Pons (tissue), 1 donor: ENCODE measurements at places on chromosomes 5 and 9.

- DNase-seq, result no peak
These were observed 1.6 kb downstream of the GTF3C4 start for GRCh38 chr9:132671620-132672412.

- no peak for DNase-seq
These were observed 40.8 kb downstream of the BICD2 start for GRCh38 chr9:92723801-92724323.

GRCh38 chr5:129771058-129771838 lies 23.4 kb downstream of the MINAR2 start:
- DNase-seq, result peak; percentile 91

DNA sequence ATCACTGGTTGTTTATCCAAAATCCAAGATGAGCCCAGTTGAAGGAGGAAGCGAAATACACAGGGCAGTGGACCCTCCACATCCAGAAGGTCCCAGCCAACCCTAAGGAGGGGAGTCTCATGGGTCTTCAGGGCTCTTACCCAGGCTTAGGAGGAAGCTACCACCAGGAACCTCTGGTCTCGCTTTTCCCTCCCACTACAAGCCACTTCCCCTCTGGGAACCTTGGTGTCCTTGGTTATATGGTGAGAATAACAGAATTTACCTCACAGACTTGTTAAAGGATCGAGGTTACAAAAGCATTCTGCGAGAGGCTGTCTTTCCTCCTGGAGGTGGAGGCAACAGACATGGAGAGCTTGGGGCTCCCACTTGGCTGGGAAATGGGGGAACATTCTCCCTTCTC lies 3.4 kb downstream of the HIGD2A start:
- DNase-seq, result no peak

DNA sequence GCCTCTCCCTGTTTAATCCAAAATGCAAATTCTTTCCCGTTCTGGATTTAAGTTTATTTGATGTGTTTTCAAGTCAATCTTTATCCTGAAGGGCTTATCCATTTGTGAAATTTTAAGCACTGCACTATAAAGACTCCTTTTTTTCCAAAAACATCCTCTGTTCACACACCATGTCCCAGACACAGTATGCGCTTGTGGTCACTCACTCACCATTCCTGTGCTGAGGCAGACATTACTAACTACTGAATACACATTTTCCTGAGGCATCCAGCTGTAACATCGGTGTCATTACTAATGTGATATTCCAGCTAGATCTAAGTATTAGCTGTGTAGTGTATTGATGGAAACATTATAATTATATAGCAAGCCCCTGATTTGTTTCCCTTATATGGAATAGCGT lies 298.4 kb downstream of the KCTD16 start:
- DNase-seq, result no peak

- DNase-seq, result no peak
These were observed 764.9 kb downstream of the DNAH5 start for GRCh38 chr5:13179407-13180087.

DNA sequence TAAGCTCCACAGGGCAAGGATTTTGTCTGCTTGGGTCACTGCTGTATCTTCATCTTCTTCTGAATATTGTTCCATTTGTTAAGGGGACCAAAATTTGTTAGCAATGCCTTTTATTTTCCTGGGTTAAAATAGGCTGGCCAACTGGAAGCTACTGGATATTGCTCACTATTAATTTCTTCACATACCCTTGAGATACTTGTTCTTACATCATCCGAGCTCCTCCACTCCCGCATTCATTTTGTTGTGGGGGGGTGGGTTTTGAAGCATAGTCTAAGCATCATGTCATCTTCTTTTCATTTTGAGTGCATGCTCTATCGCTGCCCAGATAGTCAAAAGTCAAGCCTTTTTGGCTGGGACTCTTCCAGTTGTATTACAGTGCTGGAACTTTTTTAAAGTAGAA lies 42.5 kb upstream of the PIK3R1 start:
- DNase-seq, result no peak

GRCh38 chr5:93557021-93557604 lies 23.9 kb downstream of the NR2F1-AS1 start:
- no peak for DNase-seq

DNA sequence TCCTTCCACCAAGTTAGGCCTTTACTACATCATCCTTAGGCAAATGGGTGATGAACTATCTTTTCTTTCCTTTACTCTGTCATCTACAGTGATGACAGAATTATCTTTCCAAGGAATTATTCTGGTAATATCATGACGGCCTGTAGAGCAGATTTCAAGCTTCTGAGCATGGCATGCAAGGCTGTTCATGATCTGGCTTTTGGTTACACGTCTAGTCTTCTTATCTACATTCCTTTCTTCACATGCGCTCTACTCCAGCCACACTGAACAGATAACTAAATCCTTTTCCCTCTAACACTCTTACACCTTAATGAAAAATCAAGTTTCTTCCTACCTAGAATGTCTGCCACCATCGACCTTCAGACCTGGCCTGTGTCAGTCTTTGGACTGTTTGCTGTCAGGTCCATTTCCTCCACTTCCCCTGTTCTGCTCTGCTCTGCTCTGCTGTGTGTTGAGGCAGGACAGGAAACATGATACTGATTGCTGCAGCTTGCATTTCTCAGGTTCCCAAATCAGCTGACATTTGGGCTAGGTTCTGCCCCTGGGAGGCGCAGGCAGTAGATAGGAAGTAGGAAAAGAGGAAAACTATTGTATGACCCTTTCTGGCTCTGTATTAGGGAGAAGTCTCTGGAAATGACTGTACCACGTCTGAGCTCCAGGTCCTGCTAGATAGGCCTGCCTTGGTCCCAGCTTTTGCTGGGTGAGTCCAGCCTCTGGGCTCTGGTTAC lies 4.2 kb downstream of the SCGB3A2 start:
- no peak for DNase-seq
